ENCODE measurements at places on chromosomes 5 and 9.

GRCh38 chr9:131011274-131012022 is 2.5 kb downstream of the LAMC3 start:
- no peak for DNase-seq

DNA sequence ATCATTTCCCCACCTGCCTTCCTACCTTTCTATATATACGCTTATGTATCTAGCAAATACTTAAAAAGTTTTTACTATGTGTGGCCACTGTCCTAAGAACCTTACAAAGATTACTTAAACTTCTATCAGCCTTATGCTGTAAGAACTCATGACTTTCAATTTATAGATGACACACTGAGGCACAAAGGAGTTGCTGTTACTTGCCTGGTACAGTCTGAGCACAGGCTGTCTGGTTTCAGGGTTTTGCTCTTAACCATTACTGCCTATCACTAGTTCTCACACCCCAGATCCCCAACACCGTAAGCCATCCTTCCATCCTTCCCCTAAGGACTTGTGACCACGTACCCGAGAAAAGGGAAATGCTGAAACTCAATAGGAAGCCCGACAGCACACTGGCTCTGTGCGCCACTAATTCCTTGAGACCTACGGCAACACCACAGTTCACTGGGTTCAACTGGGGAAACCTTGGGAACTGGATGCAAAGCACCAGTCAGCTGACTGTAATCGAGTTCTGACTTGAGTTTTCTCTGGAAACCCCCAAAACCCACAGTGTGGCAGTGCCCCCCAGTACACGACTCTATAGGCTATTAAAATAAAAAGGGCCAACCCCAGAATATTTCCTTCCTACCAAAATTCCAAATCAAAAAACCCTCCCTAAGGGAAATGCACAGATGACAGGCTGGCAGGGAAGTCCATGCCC is 56.0 kb downstream of the AUH start:
- no peak for DNase-seq

DNA sequence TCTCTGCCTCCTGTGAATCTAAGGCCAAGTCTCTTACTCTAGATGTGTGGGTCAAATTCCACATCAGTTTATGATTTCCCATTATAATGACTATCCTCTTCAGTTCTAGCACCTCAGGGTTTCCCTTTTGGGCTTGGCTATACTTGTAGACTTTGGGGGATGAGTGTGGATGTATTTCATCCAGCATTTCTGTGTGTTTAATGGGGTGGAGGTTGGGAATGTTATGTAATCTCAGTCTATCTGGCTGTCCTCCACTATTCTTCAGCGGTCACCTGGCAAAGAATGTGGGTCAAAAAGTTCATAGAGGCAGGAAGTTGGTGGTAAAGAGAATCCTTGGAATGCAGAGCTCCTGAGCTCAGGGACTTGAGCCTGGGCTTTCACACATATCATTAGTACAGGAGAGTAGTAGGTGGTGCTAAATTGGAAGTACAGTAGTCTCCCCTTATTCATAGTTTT is 64.9 kb downstream of the CFAP95 start:
- DNase-seq = no peak

DNA sequence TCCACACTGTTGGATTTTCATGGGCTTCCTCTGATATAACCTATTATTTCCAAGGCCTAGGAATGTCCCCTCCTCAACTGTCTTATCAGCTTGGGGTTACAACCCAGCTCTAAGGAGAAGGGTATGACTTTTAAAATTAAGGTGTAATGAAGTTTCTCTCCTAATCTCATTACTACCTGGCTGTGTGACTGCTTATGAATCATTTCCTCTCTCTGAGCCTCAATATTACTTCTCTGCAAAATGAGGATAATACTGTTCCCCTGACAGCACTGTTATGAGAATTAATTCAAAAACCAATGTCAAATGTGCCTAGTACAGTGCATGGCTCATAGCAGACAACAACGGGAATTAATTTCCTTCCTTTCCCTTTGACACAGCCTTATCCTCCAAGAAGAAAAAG is 118.9 kb downstream of the NR6A1 start:
- DNase-seq = no peak

- DNase-seq = no peak
Measured at GRCh38 chr5:39218482-39219402, 621 bp downstream of the FYB1 start.

DNA sequence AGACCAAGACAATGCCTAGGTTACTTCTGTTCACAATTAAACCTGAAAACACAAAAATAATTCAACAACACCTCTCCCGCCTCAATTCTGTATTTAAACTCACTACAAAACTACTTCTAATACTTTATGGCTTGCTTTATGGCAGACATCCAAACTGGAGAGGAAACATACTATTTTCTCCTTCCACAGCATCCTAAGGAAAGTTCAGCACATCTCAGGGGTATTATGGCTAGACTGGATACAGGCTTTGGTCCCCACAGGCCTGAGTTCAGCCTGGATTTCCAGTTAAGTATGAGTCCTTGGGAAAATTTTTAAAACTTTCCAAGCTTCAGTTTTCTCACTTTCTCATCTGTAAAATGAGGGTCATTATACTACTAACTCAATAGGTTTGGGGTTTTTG is 480.2 kb downstream of the CAAP1 start:
- no peak for DNase-seq

GRCh38 chr9:136326061-136326760 is 1.1 kb upstream of the GPSM1 start:
- DNase-seq = no peak

DNA sequence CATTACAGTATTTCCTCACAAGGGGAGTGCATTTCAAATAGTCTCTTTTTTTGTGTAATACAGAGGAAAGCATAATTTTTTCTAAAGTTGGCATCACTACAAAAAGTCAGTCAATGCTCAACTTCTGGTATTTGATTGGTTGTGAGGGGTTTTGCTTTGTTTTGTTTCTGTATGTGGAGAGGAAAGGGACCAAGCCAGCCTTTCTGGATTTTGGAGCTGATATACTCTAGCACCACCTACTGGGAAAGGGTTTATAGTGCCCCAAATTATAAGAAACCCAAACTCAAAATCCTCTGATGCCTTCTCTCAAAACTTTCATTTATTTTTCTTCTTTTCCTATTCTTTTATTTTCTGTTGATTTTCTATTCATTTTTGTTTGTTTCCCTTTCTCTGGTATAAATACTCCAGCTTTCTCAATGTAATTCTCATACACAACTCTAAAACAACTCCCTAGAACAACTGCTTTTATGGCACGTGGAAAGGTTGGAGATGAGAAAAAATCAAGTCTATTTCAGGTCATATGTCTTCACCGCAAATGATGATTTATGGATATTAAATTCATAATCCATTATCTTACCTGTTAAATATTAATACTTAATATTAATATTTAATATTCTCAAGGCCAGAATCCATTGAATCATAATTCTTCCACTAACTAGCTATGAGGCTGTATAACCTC is 69.5 kb upstream of the ANXA1 start:
- DNase-seq = no peak

DNA sequence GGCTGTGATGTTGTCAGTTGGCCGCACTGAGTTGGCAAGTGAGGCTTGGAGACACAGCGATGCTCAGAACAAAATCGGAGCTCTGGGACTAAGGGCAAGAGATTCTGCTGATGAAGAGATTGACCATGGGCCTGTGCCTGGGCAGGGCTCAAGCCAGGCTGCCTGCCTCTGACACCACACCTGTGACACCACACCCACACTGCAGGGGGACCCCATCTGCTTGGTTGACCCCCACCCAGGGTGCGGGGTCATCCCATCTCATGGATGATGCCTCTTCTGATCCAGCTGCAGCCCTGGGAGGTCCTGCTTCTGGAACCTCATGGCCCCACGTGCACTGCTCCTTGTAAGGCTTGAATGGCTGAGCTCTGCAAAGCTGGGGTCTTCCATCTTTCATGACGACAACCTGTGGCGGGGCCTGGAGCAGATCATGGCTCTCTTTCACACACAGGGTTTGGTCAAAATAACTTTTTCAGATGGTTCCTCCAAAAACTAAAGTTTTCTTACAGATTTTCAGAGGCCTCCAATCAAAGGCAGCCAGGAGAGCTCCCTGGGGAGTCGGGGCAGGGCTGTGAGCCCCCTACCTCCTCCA is 185.2 kb downstream of the GADD45G start:
- DNase-seq = no peak

GRCh38 chr5:149497357-149497756 is 53.9 kb downstream of the CSNK1A1 start:
- DNase-seq = no peak

DNA sequence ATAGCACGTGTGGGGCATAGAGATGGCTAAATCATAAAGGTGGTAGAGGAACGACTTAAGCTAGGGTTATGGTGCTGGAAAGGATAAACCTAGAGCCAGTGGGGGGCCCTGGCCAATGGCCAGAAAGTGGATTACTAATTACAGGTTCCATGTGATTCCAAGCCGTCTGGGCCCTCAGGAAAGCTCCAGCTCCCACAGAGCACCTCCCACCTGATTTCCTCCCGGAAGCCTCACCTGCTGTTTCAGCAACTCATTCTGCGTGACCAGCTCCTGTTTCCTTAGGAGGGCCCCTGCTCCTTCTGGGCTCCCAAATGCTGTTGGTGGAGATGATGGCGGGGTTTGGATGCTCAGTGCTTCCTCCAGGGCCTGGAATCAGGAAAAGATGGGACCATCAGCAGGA is 16.2 kb downstream of the GPX3 start:
- DNase-seq = no peak

DNA sequence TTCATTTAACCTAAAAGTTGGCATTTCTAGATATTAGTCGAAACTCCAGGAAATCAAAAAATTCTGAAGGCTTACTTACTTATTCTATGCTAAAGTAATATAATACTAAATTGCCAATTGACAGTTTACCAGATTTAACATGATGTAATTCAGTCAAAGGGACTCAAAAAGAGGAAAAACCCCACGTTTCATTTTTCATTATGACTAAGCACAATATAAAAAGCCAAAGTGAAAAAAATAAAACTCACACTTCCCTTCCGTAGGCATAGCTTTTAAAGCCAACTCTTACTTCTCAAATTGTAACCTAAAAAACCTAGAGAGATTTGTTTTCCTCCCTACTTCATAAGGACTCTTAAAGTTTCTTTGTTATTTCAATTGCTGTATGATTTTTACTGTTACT is 146.6 kb downstream of the RAPGEF6 start:
- no peak for DNase-seq

GRCh38 chr9:126893079-126893478 is 21.5 kb upstream of the RALGPS1 start:
- no peak for DNase-seq

- no peak for DNase-seq
Measured at GRCh38 chr5:169964246-169964645, 16.0 kb downstream of the INSYN2B start.

DNA sequence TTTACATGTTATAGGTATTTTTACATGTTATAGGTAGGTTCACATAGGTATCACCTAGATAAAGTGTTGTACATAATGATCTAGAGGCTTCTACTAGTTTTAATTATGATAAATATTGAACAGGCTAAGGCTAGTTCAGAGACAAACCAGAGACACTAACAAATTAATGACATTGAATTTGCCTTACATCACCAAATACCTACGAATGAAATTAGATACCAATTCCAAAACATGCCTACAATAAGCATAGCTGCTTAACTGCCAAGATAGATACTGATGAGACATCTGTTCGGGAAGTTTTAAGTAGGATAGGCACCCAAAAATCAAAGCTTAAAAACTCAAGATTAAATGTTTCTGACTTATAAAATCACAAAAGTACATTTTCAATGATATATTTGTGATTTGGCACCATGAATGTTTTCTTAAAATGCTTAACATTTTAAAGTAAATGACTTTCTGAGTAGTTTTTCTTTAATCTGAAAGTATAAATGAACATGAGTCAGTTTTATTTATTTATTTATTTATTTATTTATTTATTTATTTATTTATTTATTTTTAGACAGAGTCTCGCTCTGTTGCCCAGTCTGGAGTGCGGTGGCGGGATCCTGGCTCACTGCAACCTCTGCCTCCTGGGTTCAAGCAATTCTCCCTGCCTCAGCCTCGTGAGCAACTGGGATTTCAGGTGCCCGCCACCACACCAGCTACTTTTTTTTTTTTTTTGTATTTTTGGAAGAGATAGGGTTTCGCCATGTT is 703.1 kb upstream of the ARRDC3 start:
- DNase-seq = no peak
